MG63 (cell line): ENCODE measurements at places on chromosomes 16 and 17.

GRCh38 chr17:31604936-31605335 lies 213.5 kb downstream of the RAB11FIP4 start:
- no peak for DNase-seq

DNA sequence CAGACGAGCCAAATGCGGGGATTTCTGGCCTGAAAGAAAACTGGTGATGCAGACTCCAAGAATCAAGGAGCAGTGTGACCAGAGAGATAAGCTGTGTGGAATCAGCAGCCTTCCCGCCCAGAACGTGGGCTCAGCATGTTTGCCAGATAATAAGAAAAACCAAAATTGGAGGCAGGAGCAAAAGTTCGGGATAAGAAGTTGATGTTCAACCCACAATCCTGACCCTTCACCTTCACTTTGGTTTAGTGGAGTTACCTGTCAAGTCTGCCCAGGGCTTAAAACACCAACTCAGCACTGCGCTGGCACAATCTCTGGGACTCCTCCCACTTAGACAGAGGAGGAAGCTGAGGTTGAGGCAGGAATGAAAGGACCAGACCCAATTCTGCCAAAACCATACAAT lies 3.1 kb downstream of the SLC43A2 start:
- no peak for DNase-seq

DNA sequence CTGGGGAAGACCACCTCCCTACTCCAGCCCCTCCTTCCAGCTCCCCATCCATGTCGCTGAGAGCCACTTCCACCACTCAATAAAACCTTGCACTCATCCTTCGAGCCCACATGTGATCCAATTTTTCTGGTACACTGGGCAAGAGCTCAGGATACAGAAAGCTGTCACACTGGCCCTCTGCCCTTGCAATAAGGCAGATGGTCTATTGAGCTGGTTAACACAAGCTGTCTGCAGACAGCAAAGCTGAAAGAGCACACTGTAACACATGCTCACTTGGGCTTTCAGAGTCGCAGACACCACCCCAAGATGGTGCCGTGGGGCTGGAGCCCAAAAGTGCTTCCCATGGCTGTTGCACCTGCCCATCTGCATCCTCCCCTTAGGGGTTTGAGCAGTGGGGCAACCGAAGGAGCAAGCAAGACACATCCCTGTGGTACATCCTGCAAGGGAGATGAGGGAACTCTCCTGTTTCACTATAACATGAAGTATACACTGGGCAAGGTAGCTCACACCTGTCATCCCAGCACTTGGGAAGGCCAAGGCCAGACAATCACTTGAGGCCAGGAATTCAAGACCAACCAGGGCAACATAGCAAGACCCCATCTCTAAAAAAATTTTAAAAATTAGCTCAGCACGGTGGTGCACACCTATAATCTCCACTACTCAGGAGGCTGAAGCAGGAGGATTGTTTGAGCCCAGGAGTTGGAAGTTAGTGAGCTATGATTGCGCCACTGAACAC lies 52.8 kb upstream of the C17orf78 start:
- no peak for DNase-seq

DNA sequence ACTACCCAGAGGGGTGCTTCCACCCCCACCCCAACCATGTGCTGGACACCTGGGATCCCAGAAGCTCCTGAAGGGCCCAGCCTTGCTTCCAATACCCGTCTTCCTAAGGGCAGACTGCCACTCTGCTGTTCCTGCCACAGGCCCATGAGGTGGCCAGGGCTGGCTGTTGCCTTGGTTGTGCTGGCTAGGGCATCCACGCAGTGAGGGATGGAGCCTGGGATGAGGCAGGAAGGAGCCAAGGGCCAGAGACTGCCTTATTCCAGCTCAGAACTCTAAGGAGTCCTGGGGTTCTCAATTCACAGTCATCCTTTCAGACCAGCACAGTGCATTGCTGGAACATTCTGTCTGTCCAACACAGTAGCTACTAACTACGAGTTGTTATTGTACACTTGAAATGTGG lies 37.8 kb downstream of the BCO1 start:
- no peak for DNase-seq

DNA sequence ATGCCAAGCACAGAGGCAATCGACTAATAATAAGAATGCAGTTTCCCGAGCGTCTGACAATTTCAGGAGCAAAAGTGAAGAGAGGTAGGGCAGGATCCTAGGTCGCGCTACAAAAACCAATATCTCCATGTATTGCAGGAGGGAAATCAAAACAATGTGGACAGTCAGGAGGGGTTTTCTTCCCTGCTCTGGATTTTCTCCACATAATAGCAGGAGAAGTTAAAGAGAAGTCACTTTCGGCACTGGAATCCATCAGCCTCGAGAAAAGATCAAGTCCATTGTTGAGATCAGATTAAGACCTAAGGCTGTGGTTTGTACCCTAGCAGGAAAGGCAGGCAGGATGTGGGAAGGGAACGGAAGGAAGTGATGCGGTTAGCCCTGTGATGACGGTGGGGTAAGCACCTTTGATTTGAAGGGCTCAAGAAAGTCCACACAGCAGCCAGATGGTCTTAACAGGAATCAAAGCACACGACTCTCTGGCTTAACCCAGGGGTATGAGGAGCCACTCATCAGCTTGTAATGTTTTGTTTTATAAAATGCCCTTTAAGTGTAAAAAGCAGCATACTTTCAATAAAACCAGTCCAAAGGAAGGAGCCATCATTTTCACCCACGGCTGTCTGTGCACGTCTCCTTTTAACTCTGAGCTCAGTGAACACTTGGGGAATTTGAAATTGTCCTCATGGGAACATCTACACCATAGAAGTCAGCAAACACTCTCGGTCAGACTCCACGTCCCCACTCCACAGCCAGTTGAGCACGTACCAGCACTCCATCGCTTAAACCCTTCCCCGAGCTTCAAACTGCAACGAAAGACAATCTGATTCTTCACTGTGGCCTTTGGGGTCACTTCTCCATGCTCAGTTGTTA lies 15.8 kb upstream of the AKTIP start:
- DNase-seq, result no peak

- peak; percentile 56 for DNase-seq
These were observed 56.3 kb upstream of the IL34 start for GRCh38 chr16:70589998-70590471.

- DNase-seq, result no peak
These were observed 725 bp upstream of the MT2A start for GRCh38 chr16:56607675-56608042.

- DNase-seq, result no peak
These were observed 117.5 kb downstream of the FTO start for GRCh38 chr16:53821487-53821886.

- DNase-seq, result no peak
These were observed 6.4 kb upstream of the LGALS9 start for GRCh38 chr17:27624539-27624938.

DNA sequence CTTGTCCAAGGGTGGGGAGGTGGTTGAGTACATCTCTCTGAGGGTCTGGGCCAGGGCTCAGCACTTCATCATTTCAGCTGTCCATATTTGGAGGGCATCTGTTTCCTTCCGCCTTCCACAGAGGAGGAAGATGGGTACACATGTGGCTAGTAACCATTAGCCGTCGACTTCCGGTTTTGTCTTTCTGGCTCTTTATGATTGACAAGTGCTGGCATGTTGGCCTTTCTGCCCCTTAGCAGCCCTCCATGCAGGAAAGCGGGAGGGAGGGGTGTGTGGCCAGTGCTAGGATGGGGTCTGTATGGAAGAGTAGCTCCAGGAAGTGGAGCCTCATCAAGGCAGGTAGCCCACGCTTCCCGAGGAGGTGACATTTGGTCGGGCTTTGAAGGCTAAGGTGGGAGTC lies 69.6 kb downstream of the RAI1 start:
- DNase-seq, result no peak

DNA sequence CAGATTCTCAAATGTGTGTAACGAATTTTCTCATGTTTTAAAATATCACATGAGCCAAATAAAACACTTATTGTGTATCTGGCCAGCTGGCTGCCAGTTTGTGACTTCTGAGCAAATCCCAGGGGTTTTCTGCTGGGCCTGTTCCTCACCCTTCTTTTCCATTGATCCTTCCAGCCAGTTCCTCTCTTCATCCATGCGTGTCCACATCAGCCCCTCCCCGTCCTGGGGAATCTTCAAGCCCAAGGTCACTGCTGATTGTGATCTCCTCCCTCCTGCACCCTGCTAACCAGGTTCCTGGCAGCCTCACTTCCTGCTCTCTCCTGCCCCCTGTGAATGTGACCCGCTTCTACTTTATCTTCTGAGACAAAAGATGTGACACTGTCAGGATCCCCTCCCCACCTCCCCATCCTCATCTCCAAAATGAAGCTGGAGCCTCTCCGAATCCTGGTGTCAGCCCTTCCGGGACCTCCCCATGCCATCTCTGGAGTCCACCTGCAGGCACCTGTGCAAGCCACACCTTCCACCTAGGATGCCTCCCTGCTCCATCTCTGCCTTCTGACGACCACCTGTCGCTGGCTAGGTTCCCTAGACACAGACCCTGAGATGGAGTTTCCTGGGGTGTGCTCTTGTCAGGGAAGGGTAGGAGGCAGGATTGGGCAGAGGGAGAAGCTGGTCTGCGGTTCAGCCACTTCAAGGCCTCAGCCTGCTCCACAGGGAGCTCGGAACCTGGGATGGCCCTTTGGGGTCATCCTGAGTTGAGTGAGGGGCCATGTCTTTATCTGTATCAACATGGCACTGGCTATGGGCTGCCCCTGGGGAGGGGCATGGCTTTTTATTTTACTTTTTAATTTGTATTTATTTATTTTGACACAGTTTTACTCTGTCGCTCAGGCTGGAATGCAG lies 205.1 kb downstream of the KATNIP start:
- DNase-seq, result no peak

- no peak for DNase-seq
These were observed 24.9 kb upstream of the ADAMTS18 start for GRCh38 chr16:77459534-77460254.

GRCh38 chr16:12009922-12010321 lies 33.4 kb downstream of the SNX29 start:
- no peak for DNase-seq

- no peak for DNase-seq
These were observed 16.6 kb downstream of the TMEM204 start for GRCh38 chr16:1550069-1550468.

DNA sequence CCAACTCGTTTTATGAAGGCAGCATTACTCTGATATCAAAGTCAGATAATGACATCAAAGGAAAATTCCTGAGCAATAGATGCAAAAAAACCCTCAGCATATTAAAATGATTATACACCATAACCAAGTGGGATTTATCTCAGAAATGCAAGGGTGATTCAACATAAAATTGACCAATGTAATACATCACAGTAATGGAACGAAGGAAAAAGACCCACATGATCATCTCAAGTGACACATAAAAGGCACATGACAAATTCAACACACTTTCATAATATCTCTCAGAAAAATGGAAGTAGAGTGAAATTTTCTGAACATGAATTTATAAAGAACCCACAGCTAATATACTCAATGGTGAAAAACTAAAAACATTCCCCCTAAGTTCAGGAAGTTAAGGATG lies 118.8 kb downstream of the ITFG1 start:
- DNase-seq, result no peak

GRCh38 chr16:58128181-58128631 lies 975 bp downstream of the CFAP20 start:
- DNase-seq, result no peak

- no peak for DNase-seq
These were observed 1.6 kb upstream of the LRRC75A start for GRCh38 chr17:16493531-16494046.

GRCh38 chr16:56970934-56971767 lies 9.4 kb downstream of the CETP start:
- DNase-seq, result no peak

- DNase-seq, result no peak
These were observed 18.8 kb downstream of the CA5A start for GRCh38 chr16:87917503-87917902.

- DNase-seq, result no peak
These were observed 89.3 kb downstream of the SDR42E1 start for GRCh38 chr16:81921843-81922584.

- DNase-seq, result no peak
These were observed 239.4 kb upstream of the HSBP1 start for GRCh38 chr16:83568345-83568744.

GRCh38 chr17:40025991-40026815 lies 11.0 kb downstream of the CSF3 start:
- no peak for DNase-seq

- no peak for DNase-seq
These were observed 126.3 kb downstream of the ZFHX3 start for GRCh38 chr16:72921620-72922019.

GRCh38 chr16:30186782-30187555 lies 3.6 kb downstream of the CORO1A start:
- DNase-seq, result no peak

DNA sequence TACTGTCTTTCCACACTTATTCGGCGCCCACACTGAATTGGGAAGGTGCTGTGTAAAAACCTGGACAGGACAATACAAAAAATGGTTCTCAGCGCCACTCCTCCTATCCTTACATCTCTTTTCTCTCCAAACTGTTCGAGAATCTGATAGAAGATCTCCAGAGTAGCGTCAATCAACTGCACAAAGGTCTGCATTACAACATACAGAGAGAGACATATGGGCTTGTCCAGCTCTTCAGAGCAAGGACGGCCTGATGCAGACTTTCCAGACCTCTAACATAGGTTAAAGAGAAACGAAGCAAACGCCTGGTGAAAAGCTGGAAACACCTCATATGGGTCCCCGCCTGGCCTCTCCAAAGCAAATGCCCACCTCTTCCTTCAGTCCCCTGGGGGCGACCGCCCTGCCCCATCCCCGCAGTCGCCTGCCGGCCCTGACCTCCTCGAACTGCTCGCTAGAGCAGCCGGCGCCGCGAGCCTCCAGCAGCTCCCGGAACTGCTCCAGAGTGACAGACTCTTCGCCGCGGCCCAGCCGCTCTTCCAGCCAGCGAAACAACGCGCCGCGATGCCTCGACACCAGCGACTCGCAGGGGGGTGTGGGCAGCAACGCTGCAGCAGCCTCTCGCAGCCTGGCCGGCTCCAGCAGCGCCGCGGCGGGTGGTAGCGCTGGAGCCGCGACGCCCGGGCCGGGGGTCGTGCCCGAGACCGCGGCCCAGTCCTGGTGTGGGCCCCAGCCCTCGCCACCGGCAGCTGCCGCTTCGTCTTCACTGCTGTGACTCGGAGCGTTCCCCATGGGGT lies 526 bp downstream of the ZZEF1 start:
- DNase-seq, result peak; percentile 20

- no peak for DNase-seq
These were observed 84.4 kb downstream of the VMP1 start for GRCh38 chr17:59791603-59792457.

GRCh38 chr16:52389045-52389444 lies 157.9 kb downstream of the TOX3 start:
- no peak for DNase-seq

DNA sequence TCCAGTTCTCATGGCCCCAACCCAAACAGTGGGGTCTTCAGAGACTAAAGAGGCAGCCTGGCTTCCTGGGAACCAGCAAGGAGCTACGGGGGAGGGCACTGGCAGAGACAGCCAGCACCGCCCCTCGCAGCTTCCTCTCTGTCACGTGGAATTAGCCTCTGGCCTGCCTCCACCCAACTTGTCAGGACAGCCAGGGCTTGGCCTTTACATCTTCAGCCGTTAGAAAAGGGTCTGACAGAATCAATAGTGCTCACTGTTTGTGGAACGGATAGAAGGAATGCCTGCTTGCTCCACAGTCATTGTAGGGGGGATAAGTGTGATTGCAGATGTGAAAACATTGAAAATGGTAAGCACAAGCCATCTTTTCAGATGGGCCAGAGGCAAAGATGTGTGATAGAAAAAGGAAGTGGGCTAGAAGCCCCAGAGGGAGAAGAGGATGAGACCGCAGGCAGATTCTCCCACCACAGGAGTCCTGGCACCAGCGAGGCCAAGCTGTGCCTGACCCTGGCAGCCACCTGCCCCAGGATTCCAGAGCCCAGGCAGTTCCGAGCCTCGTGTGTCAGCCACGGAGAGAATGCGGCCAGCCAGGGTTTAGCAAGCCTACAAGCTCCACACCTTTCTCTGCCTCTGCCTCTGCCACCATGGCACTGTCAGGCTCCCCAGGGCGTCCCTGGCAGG lies 18.6 kb downstream of the GRIN2C start:
- DNase-seq, result peak; percentile 54
